Stimulated activated CD4-positive, alpha-beta T cell treated with anti-CD3 and anti-CD28 coated beads, TNF-alpha, amount 100 ng/mL, for 24 hours (primary cell): ENCODE measurements at places on chromosomes 13 and 19.
A peak's percentile ranks its signal among the peaks of the same experiment; 100 is the strongest.

DNA sequence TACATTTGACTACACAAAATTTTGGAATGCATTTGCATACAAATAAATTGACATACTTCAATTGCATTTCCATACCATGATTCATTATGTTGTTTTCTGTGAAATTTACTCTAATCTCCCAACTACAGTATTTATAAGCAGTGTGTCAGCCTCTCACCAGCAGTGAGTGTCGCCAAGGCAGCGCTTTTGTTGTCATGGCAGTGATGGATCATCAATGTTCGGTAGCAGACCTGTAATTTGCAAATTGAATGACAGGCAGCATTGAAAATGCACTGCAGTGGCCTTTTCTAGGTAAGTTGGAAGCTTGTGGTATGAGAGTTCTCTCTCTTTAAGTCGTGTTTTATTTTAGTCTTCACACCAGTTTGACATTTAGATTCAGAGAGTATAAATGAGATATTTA lies 534.1 kb downstream of the PCDH17 start:
- no peak for DNase-seq

DNA sequence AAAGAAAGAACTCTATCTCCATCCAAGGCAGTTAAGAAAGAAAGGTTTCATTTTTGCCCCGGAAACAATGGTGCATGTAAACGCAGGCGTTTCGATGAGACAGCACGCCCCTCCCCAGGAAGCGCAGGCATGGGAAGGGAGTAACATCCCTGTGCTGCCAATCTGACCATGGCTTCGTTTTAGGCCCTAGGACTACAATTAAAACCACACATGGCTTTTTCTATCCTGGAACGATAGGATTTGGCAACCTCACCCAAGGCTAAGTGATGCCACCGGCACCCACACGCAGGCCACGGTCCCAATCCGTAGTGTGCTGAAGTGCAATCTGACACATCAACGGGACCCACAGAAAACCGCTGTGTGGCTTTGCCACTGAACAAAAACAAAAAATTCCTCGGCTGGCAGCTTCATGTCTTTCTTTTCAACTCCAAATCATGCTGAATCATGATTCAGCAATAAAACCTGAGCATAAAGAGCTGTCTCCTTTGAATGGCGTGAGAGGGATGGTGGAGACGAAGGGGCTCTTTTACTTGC lies 24.2 kb downstream of the RANBP3 start:
- DNase-seq, result no peak

GRCh38 chr19:50926144-50926543 lies 14.9 kb upstream of the KLK4 start:
- no peak for DNase-seq

DNA sequence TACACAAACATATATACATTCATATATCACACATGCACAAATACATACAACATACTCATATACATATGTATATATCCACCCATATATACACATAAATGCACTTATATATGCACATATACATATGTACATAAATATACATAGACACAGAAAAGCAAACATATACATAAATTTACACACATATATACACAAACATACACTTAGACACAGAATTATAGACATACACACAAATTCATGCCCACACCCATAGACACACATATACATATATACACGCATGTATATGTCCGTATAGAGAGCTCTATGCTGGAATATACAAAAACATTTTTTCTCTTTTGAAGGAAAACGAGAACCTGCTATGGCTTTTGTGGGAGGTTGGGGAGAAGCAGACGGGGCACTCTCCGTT lies 20.6 kb downstream of the PNMA8A start:
- no peak for DNase-seq

- no peak for DNase-seq
These were observed 14.5 kb downstream of the LMTK3 start for GRCh38 chr19:48496959-48497727.

- no peak for DNase-seq
These were observed 12.4 kb downstream of the EFNB2 start for GRCh38 chr13:106522898-106523525.

DNA sequence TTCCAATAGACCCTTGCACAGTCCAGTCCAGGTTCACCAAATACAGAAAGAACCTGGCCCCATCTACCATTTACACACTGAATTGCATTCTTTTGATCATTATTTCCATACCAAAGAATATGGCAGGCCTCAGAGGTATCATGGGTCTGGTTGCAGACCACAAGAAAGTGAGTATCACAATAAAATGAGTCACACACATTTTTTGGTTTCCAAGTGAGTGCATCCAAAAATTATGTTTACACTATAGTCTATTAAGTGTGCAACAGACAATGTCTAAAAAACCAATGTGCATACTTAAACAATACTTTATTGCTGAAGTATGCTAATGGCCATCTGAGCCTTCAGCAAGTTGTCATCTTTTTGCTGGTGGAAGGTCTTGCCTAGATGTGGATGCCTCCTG lies 105.3 kb downstream of the SPACA7 start:
- DNase-seq, result no peak

- DNase-seq, result peak; percentile 16
These were observed 29.5 kb upstream of the ANKRD10 start for GRCh38 chr13:110944121-110944967.
